ENCODE measurements at places on chromosomes 7 and 10.

DNA sequence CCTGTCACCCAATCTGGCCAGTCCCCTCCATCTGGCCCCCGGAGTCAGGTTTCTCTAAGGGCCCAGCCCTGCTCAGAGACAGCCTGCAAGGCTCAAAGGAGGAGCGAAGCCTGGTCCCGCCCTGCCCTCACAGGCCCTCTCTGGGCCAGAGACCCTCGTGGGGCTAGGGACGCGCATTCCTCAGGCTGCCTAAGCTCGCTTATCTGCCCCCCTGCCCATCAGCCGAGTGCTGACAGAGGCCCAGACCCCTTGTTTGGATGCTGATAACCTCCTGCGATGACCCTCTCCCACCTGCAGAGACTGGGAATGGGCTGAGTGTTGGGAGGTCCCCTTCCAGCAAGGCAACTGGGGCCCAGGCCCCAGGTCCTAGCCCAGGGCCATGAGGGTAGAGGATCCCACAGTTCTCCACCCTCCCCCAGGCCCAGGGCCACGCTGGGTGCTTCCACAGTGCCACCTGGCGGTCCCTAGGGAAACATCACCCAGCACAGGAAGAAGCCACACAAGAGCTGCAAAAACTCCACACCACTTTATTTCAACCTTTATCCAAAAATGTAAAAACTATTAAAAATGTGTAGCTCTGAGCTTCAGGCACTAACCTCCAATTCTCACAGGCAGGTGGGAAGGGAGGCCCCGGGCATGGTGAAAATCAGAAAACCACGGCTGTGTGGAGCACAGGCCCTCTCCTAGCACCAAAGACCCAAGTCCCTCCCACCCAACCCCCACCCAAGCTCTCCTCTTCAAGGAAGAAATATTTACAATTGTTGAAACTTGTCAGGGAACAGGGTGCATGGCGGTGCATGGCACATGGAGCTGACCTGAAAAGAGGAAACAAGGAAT, 2.2 kb downstream of the NPM3 start:
- peak; percentile 53 for DNase-seq

- no peak for DNase-seq
These were observed 6.8 kb downstream of the HNRNPF start for GRCh38 chr10:43402176-43402575.

- no peak for DNase-seq
These were observed 14.8 kb downstream of the NFE2L3 start for GRCh38 chr7:26166684-26167266.

DNA sequence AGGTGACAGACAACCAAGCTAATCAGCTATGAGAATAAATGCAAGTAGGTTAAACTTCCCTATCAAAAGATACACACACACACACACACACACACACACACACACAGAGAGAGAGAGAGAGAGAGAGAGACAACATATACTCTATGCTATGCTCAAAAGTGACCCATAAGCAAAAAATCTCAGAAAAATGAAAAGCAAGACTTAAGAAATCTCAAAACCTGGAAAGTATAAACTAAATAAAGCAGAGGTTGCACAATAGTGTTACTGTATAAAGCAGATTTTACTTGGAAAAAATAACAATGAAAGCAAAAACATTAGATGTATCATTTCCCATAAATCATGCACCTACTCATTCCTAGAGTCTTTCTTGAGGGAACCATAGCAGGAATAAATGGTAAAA, 221.5 kb downstream of the INHBA start:
- DNase-seq, result peak; percentile 43

GRCh38 chr7:108331971-108332370, 124.3 kb downstream of the NRCAM start:
- DNase-seq, result no peak

DNA sequence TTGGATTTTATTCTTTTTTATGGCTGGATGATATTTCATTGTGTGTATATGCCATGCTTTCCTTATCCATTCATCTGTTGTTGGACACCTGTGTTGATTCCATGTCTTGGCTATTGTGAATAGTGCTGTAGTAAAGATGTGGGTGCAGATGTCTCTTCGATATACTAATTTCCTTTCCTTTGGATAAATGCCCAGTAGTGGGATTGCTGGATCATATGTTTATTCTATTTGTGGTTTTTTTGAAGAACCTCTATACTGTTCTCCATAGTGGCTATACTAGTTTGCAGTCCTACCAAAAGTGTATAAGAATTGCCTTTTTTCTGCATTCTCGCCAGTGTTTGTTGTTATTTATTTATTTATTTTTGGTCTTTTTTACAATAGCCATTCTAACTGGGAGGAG, 159.8 kb downstream of the WNT2 start:
- no peak for DNase-seq

DNA sequence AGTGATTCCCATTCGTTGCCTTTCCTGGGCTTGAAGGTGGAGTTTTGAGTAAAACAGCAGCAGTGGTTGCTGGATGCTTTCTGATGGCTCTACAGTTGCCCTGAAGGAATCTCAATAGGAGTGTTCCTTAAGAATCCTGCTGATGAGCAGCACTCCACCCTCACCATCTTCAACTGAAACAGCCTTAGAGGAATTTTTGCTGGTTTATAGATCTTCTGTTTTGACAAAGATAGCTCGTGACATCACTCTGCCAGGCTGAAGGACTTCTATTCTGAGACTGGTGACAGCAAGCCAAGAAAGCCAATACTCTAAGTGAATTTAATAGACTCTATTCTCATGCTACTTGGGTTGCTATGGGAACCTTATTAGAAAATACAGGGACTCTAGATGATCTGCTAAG, 1014.7 kb downstream of the NRG3 start:
- DNase-seq, result no peak

DNA sequence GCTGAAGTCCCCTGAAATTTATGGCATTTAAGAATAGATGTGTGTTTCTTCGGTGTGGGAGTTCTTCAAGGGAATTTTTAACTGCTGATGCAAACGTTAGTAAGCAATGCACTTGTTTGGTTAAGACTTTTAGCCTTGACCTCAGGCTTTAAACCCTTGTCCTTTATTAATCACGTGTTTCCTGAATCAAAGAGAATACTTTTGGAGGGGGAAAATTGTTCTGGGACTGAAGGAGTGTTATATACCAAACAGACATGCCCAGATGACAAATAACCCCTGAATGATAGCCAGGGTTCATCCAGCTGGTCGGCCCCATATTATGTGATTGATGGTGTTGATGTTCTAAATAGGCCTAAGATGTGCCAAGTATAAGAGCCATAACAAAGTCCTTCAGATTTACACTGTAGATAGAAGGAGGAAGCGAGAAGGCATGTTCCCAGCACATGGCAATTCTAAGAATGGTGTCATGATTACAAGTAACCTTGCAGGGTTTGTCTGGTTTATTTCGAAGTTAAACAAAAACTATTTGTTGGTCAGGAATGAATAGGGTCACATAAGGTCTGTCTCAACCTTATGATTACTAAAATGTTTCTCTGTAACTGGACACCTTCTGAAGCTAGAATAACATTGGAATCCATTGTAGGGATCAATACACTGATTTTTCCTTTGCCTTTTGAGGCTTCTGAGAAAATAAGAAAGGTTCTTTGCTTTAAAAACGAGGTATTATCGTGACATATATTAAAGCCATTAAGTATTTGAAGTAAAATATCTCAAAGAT, 124.2 kb upstream of the SEM1 start:
- no peak for DNase-seq

DNA sequence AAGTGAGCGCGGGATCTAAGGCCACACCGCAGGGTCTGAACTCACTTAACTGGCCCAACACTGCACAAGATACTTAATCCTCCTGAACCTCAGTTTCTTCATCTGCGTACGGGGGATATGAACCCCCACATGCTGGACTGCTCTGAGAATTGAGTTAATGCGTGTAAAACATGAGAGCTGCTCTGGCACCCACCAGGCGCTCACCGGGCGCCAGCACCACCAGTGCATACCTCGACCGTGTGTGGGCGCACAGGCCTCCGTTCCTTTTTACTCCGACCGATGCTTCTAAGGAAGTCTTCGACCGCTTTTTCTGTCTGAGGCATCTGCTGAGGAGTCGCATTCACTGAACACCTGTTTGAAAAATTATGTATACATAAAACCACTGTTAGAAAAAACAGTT, 27.2 kb downstream of the PITRM1 start:
- no peak for DNase-seq

DNA sequence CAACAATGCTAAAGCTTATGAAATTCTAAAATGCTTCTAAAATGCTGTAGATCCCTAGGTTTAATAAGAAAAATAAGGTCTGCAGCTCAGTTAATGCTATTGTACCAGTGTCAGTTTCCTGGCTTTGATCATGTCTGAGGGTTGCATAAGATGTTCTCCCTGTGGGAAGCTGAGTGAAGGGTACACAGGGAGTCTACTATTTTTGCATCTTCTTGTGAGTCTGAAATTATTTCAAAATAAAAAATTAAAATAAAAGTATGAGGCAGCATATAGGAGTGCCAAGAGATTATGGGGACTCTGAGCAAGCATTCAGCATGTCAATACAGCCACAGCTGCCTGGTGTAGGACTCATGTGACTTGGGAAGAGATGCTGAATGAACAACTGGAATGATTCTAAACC, 14.7 kb downstream of the CHST15 start:
- DNase-seq, result no peak

GRCh38 chr10:127576051-127576450, 26.9 kb downstream of the NPS start:
- no peak for DNase-seq

DNA sequence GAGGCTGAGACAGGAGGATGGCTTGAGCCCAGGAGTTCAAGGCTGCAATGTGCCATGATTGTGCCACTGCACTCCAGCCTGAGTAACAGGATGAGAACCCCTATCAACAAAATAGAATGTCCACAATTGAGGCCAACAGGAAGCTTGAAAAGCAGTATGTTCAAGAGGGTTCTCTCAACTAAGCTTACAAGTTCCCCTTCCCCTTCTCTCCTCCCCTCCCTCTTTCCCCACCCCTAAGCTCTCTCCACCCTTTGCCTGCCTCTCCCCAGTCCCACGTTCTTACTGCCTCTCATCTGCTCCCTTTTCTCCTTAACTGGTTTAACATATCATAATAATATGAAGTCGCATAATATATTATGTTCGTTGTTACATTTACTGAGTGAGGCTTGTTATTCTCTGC, 35.4 kb downstream of the KIAA1549 start:
- DNase-seq, result no peak

GRCh38 chr10:62732841-62733653, 71.5 kb upstream of the ADO start:
- peak; percentile 68 for DNase-seq

- DNase-seq, result no peak
These were observed 338.8 kb downstream of the AUTS2 start for GRCh38 chr7:69937097-69937496.

- DNase-seq, result no peak
These were observed 151.3 kb downstream of the GALNT11 start for GRCh38 chr7:152176797-152177196.

DNA sequence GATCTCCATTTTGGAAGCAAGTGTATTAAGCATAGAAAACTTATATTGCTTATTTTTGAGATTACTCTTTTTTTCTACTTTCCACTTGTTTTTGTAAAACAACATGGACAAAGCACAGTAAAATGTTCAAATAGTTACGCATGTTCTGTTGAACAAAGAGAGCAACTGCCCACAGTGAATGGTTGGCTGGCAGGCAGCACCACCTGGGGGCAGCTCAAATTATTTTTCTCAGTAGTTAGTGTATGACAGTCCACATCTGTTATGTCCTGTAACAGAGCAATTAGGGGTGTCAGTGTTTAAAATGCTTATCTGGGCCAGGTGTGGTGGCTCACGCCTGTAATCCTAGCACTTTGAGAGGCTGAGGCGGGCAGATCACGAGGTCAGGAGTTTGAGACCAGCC, 46.1 kb upstream of the CACUL1 start:
- peak; percentile 6 for DNase-seq

GRCh38 chr10:128622706-128623105, 496.5 kb upstream of the MKI67 start:
- DNase-seq, result no peak

DNA sequence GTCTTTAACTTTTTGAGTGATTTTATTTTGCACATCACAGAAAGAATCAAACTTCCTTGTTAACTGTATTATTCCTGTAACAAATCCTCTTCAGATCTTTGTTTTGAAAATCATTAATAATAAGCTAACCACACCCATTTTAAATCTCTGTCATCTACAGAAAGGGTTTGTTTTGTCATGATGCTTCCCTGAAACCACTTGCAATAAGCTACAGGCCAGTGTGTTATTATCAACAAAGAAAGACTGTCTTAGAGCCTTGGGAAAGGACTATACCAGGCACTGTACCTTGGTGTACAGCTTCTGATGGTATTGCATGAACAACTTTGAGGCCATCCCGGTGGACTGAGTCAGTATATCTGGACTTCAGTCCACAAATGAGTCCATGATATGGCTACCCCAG, 145.3 kb upstream of the FAM3C start:
- no peak for DNase-seq

GRCh38 chr7:55119571-55119970, 100.8 kb downstream of the EGFR start:
- DNase-seq, result no peak

DNA sequence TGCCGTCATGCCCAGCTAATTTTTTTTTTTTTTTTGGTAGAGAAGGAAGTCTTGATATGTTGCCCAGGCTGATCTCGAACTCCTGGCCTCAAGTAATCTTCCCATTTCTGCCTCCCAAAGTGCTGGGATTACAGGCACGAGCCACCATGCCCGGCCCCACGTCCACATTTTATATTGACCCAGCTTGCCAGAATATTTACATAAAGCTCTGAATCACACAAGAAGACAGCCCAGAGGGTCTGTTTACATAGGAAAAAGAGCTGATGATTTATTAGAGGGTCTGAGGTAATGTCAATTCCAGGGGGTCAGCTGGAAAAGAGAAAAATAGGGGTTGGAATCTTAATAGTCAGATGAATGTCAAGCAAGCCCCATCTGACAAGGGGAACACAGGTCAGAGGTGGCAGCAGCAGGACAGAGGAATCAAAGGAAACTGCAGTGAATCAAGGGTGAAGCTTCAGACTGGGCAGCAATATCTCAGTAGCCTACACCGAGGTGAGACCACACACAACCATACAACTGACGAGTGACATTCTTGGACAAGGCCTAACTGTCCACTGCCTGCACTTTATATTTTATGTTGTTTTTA, 15.8 kb upstream of the SLF2 start:
- no peak for DNase-seq

DNA sequence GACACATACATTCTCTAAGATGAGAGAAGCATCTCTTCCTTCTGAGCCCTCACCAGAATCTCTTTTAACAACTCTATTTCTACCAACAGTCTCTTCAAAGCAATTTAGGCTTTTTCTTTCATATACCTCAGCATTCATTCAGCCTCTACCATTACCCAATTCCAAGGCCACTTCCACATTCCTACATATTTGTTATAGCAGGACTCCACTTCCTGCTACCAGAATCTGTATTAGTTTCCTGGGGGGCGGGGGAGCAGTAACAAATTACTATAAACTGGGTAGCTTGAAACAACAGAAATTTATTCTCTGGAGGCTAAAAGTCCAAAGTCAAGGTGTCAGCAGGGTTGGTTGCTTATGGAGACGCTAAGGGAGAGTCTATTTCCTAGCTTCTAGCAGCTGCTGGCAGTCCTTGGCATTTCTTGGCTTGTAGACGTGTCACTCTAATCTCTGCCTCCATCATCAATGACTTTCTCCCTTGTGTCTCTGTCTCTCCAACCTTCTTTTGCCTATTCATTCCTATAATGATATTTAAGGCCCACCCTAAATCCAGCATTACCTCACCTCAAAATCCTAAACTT, 7.4 kb downstream of the PRPS1L1 start:
- DNase-seq, result peak; percentile 41

Data from AG10803 (cell line).